ENCODE measurements at places on chromosomes 7 and 10.

- DNase-seq: no peak
These were observed 45.7 kb downstream of the LYZL2 start for GRCh38 chr10:30583778-30584415.

- no peak for DNase-seq
These were observed 67.2 kb upstream of the CSTF2T start for GRCh38 chr10:51766423-51767102.

DNA sequence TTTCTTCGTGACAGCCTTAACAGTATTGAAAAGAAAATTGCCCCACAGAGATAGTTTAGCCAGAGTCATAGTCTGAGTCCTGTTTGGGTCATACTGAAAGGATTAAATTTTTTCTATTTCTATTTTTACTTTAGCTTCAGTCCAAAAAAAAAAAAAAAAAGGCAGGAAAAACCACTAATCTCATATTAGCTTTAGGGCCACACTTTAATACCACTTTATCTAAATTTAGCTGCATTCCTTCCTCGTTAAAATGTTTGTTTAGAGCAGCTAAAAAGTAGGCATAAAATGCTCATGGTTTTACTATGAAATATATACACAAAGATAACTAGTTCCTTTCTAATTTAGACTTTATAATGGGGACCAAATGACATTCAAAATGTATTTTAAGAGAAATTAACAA is 216.5 kb upstream of the TMEM196 start:
- no peak for DNase-seq

DNA sequence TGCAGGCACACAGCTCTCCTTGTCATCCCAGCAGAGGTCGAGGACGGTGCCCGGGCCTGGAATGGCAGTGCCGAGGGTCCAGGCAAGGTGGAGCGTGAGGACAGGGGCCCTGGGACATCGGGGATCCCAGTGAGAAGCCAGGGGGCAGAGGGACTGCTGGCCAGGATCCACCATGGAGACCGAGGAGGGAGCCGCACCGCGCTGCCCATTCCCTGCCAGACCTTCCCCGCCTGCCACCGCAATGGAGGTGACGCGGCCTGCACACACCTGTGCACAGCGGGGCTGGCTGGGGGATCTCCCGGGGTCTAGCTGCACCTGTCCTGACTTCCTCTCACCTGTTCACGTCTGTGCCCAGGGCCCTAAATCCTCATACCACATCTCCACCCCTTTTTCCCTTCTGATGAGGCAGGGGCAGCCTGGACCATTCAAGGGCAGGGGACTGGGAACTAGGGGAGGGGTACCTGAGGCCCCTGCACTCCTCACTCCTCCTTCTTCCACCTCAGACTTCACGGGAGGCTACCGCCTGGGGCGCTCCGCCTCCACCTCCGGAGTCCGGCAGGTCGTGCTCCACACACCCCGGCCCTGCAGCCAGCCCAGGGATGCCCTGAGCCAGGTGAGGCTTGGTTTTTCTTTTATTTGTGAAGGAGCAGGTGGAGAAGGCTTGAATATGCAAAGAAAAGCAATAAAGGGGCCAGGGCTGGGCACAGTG is 6.9 kb downstream of the NYAP1 start:
- no peak for DNase-seq

- DNase-seq: no peak
These were observed 21.3 kb downstream of the MLXIPL start for GRCh38 chr7:73602721-73603651.

- no peak for DNase-seq
These were observed 237.8 kb downstream of the MAD1L1 start for GRCh38 chr7:1994931-1995330.

- DNase-seq: no peak
These were observed 222.6 kb upstream of the KLF14 start for GRCh38 chr7:130956417-130957136.

DNA sequence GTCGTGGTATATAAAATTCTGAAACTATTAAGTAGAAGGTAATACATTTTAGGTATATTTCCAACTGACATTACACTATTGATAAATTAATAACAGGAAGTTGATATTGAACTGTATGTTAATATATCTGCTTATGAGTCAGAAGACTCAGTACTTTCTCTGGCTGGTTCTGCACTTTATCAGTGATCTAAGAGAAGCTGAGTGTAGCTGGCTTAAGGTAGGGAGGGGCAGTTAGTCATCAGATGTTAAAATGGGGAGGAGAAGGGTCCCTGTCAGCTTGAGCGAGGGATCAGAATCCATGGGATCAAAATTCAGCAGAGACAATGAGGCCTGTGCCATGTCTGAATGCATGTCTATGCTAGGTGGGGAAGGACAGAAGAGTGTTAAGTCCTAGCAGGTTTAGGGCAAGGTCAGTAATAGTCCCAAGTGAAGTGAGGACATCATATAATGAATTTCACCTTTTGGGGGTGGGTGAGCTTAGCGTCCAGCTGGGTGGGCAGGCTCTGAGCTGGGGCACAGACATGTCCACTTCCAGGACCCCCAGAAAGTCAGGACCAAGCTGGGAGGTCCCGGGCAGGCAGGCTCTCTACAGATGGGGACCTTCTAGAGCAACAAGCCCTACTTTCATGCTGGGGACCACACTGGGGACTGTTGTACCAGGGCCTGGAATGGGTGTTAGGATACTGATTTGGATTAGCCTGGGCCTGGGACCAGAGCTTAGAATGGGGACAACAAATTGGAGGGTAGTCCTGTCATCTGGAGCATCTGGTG is 82.9 kb downstream of the WDFY4 start:
- no peak for DNase-seq

DNA sequence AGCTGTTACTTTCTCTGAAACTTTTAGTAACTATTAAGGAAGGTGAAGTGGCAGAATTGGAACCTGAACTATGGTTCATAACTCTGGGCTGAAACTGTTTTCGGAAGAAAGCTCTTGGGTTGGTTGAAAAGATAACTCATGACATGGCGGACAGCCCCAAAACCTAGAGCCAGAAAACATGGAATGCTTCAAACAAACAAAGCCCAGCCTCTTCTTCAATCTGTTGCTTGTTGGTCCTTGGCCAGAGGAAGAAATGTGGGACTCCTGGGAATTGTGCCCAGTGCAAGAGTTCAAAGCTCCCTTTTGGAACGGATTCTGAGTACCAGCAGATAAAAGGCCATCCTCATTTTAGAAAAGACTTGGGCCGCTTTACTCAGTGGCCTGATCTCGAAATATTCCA is 52.9 kb upstream of the CACNB2 start:
- DNase-seq: no peak

- no peak for DNase-seq
These were observed 57.5 kb downstream of the CAMK1D start for GRCh38 chr10:12406764-12407400.

GRCh38 chr10:5603848-5604170 is 62.6 kb downstream of the ASB13 start:
- no peak for DNase-seq

DNA sequence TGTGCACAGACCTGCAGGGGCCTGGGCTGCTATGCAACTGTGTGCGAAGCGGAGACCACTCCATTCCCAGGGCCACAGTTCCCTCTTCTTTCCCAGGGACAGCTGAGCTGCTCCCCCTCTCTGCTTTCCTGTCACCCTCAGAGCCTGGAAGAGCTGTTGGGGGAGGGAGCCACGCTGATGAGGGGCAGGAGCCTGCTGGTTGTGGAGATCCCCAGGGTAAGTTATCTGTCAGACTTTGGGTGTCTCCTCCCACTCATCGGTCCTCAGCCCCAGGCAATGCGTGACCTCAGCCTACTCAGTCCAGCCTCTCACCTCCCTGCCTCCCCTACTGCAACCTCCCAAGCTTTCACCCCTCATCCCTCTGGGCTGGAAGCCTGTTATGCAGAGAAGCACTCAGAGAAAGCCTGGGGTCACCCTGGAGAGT is 53.5 kb downstream of the ZNF467 start:
- DNase-seq: no peak

- no peak for DNase-seq
These were observed 65.4 kb upstream of the STEAP1B start for GRCh38 chr7:22565315-22565811.

DNA sequence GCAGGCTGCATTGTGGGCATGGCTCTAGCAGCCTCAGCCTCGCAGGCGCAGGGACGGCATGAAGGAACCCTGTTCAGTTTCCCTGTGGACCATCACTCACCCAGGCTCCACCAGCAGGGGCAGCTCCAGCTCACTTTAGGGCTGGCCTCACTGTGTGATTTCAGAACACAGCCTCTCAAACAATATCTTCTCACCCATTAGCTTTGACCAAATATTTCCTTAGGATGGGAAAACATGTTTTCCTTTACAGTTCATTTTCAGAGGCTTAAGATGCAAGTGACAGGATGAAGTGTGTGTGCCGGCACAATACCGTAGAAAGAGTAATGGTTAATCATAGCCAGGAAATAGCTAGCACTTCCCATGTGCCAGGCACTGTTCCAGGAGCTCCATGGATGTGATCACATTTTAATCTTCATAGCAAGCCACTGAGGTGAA is 58.2 kb downstream of the LANCL2 start:
- DNase-seq: no peak

GRCh38 chr7:115099906-115100305 is 178.0 kb downstream of the MDFIC start:
- no peak for DNase-seq

DNA sequence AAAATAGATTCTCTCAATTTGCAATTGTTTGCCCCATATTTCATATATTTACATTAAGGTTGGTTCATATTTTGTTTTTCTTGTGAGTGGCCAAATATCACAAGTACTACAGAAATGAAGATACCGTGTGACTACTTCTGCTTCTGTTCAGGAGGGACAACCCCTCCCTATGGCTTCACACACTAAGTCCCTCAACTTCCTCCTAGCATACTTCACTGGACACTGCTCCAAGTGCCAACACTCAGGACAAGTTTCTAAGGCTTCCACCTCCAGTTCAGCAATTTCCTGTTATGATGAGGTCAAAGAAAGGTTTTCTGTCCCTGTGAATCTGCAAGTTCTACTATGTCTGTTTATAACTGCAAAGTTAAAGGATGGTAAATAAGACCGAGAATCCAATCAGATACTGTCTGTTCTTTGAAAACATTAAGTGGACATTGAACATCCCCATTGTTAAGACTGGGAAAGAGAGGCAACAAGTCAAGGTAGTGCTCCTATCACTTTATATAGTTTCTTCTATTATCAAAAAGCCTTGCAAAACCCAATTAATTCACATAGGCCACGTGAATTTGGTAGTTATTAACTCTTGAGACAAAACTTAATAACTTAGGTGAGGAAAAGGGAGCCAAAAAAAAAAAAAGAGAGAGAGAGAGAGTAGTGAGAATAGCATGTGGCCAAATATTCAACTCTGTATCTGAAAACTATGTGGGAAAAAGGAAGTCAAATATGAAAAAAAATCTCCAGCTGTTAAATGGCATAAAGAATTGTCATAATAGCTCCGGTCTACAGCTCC is 81.3 kb upstream of the DKK1 start:
- DNase-seq: no peak

DNA sequence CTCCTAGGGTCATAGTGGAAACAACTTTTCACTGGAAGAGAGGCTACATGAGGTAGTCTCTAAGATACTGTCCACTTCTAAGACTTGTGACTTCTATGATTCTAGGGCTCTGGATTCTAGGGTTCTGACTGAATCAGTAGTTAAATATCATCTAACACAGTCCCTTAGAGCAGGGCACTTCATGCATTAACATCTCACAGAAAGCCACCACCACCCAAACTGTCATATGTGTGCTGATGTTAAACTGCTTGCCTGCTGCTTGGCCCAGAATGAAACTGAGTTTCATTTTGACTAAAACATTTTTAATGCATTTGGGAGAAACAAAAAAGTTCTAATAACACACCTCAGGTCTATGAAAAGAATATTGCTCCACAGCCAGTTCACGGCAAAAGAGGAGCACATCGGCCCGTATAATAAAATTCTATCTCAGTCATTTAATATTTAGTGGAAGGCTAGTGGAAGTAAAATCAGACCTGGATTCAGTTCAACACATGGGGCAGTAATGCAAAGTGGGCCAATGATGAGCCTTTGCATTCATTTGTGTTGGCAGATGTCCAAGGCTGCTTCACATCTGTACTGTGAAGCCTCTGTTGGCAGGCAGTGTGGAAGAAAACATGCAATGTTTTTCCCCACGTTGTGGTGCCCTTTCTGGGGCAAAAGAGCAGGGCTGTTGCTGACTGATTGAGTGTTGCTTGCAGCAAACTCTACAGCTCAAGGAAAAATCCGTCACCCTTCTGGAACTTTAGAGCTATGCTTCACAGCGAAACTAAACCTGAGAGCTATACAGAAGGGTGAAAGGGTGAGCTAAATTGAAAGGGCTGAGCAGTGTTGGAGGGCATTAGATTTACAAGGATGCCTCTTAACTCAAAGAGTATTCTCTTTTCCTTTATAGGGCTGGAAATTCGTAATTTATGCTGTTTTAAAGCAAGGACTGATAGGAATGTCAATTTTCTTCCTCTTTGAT is 33.5 kb upstream of the AUTS2 start:
- no peak for DNase-seq

DNA sequence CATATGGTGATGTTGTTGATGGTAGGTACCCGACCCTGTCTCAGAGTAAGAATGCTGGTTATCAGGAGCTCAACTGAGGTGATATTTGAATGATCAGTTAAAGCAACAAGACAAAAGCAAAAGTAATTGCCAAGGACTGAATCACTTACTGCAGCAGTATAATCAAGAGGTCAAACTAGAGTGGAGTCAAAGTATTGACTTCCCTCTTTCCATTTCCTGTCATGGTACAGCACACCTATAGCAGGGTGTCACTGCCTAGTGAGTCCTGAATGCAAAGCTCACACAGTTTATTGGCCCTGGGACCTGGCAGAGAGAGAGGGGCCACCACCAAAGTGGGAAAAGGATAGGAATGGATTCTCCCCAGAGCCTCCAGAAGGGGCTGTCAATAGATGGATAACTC is 886.1 kb upstream of the SORCS1 start:
- DNase-seq: no peak

DNA sequence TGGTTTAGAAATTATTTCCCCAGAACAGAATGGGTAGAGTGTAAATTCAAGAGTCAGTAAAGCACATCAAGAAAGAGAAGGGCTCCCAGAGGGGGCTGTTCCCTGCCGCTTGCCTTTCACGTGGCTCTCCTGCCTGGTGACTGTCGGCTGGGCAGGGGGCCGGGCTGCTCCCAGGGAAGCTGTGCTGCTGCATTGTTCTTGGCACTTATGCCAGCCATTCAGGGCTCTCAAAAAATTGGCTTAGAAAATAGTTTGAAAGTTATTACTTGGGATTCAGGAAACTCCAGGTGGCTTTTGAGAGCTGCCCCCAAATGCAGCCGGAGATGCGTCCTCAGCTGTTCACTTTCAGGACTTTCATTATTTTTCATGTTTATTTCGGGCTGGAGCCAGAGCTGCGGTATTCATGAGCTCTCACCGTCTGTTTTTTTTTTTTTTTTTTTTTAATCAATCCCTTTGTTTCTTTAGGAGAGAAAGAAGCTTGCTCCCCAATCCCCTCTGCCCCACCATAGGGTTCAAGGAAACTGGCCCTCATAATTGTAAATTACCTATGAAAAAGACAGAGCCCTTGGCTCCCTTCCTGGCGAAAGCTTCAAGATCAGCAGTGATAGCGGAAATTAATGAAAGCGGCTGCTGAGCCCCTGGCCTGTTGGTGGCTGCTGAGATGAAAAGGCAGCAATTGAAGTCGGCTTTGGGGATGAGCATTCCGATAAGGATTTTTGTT is 94.1 kb downstream of the SORCS3 start:
- DNase-seq: no peak

GRCh38 chr10:131043039-131043691 is 268.4 kb downstream of the TCERG1L start:
- DNase-seq: no peak
